Kidney epithelial cell (primary cell): ENCODE measurements at places on chromosomes 11 and 22.
A peak's percentile ranks its signal among the peaks of the same experiment; 100 is the strongest.

DNA sequence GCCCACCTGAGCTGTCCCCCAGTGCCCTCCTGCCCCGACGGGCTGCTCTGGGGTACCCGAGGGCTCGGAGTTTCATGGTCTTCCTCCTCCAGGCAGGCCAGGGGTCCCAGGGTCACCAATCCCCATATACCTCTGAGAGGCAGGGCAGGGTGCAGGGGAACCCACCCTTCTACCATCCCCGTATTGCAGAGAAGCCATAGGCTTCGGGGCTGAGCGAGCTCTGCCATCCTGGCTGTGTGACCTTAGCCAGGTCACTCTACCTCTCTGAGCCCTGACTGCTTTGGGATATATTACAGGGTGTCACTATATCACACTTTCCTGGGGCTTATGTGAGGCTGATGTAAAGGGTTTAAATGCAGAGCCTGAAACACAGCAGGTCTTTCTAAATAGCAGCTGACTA is 57.4 kb downstream of the NAT10 start:
- no peak for DNase-seq

DNA sequence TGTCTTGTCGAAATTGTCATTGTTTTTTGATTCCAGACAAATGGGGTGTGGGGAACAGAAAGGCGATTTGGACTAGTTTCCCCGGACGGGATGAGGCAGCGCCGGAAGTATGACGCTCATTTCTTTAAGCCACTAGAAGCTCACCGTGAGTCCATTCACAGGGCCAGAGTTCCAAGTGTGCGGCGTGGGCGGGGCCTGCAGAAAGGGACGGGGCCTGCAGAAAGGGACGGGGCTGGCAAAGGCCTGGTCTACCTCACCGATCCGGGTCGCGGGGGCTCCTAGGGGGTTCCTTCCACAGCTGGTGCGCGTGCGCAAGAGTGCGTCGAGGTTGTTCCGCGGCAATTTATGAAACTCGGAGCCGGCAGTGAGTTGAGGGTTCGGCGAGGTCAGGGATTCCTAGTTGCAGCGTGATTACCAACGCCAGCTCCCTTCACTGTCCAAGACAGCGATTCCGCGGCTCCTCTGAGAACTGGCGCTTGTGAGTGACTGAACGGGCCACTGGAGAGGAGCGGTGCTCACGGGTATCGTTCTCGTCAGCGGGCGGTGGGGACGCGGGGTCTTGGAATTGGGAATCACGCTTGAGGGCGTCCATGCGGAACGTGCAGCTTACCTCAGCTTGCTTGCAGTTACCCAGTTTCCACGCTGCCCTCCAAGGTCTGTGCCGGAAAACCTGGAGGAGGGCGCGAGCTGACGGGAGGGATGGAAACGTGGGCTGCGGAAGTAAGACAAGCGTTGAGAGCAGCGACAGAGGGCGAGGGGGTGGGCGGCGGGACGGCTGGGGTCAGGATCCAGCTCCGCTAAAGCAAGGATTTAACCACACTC is at the start of gene ZNF215:
TSS of gene ZNF215 (plus strand) at position 219 of the 822 bp plus-strand sequence. CDS start 5,847 bp downstream, outside the sequence.
- peak; percentile 42 for DNase-seq

DNA sequence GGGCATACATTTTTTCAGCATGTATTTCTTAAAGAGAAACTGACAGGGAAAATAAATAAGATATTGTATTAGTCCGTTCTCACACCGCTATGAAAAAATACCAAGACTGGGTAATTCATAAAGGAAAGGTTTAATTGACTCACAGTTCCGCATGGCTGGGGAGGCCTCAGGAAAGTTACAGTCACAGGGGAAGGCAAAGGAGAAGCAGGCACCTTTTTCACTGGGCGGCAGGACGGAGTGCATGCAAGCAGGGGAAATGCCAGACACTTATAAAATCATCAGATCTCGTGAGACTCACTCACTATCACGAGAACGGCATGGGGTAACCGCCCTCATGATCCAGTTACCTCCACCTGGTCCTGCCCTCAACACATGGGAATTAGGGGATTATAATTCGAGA is 44.2 kb downstream of the PPFIA1 start:
- peak; percentile 39 for DNase-seq

DNA sequence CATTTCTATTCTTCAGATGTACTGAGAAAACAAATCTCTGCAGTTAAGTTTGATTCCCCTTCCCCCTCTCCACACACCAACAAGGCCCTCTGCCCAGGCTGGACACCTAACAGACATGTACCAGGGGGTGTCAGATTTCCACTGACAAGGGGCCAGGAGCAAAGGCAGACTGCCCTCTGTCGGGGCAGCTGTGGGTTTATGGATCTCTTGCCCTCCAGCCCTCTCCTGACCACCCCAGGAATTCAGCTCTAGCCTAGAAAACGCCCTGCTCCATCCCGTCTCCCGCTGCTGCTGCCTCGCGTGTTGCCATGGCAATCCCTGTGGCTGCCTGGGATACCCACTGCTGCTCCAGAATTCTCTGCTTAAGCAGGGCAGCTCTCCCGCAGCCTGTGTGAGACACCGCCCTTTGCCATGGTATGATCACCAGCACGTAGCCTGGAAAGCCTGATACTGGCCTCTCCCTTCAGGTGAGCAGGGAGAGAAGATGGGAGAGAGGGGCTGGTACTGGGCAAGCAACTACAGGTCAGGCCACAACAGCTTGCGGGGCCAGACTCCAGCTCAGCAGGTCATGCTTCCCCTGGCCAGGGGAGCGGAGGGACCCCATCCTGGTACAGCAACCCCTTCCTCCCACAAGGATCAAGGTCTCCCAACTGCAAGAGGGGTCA is 41.6 kb downstream of the BUD13 start:
- no peak for DNase-seq

- no peak for DNase-seq
Measured at GRCh38 chr11:100639140-100639539, 47.9 kb upstream of the ARHGAP42 start.

- no peak for DNase-seq
Measured at GRCh38 chr22:44371741-44372525, 59.2 kb upstream of the SHISAL1 start.

- no peak for DNase-seq
Measured at GRCh38 chr11:119433358-119433725, 10.4 kb upstream of the THY1 start.

- no peak for DNase-seq
Measured at GRCh38 chr22:40975366-40975765, 24.2 kb downstream of the RBX1 start.

- no peak for DNase-seq
Measured at GRCh38 chr22:27378311-27378800, 423.2 kb downstream of the MN1 start.

GRCh38 chr11:85811624-85812023 is 683 bp upstream of the SYTL2 start:
- DNase-seq: no peak

GRCh38 chr22:39405346-39406085 is 5.9 kb downstream of the TAB1 start:
- DNase-seq: no peak

GRCh38 chr22:38040953-38041759 is 16.0 kb upstream of the PICK1 start:
- DNase-seq: no peak

DNA sequence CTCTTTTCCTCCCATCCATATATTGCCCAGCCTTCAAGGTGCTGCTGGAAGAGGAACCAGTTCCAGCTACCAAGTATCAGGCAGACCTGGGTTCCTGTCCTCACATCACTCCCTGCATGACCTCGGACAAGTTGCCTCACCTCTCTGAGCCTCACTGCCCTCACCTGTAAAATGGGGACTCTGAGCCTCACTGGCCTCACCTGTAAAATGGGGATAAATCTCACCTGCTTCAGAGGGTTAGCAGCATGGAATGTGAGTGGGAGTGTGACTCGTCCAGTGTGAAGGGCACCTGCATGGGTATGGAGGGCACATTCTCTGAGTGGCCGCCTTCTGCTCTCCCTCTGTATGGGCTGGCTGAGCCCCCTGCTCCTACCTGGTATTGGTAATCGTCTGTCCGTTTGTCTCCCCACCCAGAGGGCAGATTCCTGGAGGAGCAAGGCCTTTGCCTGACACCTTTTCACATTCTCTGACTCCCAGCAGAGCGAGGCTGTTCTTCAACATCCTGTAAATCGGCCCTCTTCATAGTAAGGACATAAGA is 3.7 kb downstream of the GRIK4 start:
- DNase-seq: no peak

- DNase-seq: no peak
Measured at GRCh38 chr22:37195921-37196320, 7.9 kb upstream of the C1QTNF6 start.

DNA sequence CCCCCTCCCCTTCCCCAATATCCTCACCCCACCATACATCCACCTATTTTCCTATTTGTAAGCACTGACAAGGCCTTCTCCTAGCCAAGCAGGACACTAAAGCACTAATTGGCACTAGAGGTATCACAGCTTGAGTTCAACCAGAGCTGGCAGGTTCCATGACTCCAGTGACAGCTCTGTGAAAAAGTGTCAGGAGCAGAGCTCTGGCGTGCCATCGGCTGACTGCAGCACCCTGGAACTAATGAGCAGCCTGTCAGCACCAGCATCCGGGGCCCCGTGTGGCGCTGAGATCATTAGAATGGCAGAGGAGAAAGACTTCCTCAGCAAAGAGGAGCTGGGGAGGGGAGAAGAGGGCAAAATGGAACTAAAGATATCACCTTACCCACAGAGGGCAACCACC is 847.4 kb downstream of the NTM start:
- no peak for DNase-seq

DNA sequence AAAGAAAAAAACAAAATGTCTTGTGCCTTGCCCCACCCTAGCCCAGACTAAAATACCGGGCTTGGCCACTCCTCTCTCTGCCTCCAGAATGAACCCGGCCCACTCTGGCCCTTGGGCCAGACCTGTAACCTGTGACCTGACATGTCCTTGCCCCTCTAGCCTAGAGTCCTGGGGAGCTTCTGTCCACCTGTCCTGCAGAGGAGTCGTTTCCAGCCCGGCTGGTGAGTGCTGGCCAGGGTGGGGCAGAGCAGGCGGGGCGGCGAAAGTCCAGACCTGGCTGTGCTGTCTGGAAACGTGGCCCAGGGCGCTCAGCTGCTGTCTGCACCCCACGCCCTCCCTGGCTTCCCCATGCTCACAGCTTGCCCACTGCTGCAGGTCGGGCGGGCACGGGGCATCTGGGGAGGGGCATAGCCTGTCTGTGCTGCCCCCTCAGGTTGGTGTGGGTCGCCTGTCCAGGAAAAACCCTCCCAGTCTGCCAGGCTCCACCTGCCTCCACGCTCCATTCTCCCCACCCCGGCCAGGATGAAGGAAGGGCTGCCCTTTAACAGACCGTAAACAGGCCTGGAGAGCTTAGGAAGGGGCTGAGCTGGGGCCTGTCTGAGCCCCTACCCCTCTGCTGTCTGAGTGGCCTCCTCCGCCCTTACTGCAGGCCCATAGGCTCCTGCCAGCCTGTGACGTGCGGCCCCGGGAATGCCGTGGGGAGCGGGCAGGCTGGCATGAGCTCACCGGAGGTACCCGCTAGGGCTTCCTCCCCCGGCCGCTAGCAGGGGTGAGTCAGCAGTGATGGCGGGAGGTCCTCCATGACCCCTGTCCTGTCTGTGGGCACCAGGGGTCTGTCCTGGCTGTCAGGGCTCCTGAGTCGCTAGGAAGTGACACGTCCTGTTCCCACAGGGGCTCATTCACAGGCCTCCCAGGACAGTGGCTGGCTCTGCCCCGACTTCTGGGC is 1.9 kb downstream of the CD151 start:
- DNase-seq: peak; percentile 92

DNA sequence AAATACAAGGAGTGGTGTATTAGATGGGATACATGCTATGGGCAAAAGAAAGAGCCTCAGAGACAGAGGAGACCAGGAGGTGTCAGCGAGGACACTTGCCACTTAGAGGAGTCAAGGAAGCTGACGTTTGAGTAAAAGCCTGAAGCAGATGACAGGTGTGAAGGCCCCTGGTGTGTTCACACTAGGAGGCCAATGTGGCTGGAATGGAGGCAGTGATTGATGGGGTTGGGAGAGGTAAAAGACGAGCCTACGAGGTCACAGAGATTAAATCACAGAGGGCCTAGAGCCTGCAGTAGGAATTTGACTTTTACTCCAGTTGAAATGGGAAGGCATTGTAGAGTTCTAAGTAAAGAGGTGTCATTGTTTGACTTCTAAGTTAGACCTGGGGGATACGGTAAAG is 12.0 kb upstream of the GDPD5 start:
- no peak for DNase-seq

GRCh38 chr11:65793625-65794400 is 7.0 kb downstream of the OVOL1 start:
- DNase-seq: no peak

- DNase-seq: no peak
Measured at GRCh38 chr11:69644071-69644961, 3.4 kb downstream of the CCND1 start.

DNA sequence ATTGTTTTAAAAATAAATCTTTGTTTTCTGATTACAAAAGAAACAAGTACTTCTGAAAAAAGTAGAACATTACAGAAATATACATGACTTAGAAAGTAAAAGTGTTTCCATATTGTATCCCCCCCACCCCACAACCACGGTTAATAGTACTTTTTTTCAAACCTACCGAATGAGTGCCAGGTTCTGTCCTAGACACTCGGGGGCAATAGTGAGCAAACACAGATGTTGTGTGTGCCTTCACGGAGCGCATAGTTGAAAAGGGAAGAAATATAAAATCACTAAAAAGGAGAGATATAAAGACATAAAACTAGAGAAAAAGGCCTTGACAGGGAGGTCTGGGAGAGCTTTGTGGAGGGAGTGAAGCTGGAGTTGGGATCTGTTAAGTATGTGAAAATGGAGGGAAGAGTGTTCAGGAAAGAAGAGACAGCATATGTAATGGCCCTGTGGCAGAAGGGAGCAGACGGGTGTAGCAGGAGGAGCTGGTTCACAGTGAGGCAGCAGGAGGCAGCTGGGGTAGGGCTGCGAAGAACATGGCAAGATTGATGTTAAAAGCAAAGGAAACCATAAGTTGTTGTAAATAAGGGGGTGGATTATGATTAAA is 42.1 kb upstream of the ALX4 start:
- no peak for DNase-seq

- DNase-seq: no peak
Measured at GRCh38 chr11:92595052-92595451, 370.4 kb downstream of the FAT3 start.

GRCh38 chr11:100827934-100828661 is 141.0 kb downstream of the ARHGAP42 start:
- DNase-seq: peak; percentile 86

DNA sequence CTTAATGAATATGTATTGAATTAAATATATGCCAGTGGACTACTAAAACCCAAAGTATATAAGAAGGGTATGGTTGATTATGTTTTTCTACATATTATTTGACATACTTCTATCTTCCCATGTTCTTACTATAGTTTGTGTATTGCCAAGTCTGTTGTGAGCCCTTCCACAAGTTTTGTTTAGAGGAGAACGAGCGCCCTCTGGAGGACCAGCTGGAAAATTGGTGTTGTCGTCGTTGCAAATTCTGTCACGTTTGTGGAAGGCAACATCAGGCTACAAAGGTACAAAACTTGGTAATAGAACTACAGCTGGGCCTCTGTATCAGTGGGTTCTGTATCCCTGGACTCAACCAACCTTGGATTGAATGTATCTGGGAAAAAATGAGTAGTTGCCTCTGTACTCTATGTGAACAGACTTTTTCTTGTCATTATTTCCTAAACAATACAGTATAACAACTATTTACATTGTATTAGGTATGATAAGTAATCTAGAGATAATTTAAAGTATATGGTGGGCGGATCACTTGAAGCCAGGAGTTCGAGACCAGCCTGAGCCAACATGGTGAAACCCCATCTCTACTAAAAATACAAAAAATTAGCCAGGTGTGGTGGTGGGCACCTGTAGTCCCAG is 38.7 kb upstream of the TTC36 start:
- peak; percentile 39 for DNase-seq
